ENCODE measurements at places on chromosomes 1 and 21.

DNA sequence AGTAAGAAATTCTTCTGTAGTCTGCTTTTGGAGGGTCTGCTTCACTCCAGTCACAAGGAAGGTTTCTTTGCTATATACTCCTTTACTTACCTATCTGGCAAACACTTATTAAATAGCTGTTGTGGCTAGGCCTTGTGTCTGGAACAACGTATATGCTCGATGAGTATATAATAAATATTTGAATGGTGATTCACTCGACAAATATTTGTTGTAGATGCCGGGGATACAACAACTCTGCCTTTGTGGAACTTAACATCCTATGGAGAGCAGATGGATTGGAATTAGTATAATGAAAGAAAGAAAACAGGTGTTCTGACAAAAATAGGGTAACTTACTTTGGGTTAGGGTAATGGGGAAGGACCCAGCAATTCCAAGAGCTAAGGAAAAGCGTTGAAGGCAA, 31.1 kb downstream of the KPNA6 start:
- DNase-seq = no peak

GRCh38 chr1:9384751-9385245, 92.1 kb downstream of the SPSB1 start:
- no peak for DNase-seq

DNA sequence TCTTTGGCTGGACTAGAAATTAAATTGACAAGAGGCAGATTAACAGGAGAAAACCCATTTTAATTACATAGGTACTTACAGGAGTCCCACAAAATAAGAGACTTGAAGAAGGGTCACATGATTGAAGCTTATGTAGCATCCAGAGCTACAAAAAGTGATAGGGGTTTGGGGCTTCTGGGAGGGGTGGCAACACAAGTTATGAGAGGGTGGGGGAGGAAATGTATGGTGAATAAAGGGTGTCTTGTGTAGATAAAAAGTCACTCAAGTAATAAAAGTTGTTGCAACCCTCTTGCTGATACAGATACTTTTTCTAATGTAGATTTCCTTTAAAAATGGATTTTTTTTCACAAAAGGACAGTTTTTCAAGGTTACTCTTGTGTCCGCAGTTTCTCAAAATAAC, 24.0 kb downstream of the USP25 start:
- no peak for DNase-seq

GRCh38 chr1:240058049-240058448, 33.6 kb upstream of the FMN2 start:
- no peak for DNase-seq

- no peak for DNase-seq
Observed at GRCh38 chr1:15354580-15354965, 55.1 kb upstream of the EFHD2 start.

DNA sequence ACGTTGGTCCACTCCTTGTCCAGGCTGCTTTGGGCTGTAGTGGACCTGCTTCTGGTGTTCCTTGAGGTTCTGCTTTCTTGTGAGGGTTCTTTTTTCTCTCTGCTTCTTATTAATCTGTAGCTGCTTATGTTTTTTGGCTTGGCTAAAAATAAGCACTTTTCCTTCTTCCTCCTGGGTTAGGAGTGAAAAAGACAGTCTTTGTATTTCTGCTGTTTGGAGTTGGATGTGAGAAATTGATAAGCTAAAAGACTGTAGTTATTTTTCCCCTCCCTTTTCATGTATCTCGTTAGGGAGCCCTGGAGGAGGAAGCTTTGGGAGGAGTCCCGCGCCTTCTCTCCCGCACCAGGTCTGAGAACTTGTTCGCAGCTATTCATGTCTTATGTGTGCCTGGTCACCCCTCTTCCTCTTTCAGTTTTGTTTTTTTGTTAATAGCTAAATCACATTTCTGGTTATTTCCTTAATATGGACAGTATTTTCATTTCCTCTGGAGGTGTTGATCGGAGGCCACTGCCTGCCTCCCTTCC, 79.0 kb downstream of the GALNT2 start:
- DNase-seq = no peak

DNA sequence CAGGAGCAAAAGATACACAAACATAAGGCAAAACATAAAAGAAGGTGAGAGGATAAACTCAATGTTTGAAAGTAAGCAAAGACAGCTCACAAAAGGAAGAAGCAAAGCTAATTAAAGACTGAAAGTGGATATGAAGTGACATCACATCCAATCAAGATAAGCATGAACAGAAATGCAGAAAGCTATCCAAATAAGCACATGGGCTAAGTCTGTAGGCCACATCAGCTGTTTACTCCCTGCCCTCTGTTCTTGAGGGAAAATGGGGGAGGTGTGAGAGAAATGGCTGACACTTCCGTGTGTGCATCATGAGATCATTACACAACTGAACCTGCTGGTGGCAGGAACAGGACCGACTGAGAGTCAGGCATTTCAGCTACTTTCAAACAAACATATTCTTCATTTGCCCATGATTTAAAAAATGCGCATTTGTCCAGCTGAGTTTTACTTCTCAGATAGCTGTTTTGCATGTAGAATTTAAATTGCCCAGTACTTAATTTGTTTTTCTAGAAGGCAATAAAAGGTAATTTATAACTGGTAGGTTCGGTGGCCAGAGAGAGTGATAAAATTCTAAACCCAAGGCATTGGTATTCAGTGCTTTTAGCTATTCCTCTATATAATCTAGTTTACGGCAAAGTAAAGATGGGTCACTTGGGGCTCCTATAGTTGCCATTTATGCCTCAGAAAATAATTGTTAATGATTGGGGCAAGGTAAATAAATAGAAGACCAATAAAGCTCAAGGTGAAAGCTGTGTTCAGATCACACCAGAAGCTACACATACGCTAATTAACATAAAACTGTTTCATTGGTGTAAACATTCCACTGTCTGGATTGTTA, 27.2 kb upstream of the MAN1A2 start:
- no peak for DNase-seq

DNA sequence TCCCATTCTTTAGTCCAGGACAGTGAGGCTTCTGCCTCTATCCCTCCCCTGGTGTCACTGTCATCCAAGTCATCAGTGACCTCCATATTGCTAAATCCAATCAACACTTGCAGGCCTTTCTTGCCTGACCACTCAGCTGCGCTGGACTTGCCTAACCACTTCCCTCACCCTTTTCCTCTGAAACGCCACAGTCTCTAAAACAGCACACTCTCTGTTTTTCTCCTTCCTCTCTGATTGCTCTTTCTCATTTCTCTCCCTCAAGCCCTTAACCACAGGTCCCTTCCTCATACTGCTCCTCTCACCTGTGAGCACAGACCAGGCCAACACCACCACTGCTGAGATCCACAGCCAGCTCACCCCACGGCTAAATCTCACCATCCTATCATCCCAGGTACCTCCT, 17.5 kb downstream of the TAL1 start:
- DNase-seq = peak; percentile 36

- DNase-seq = no peak
Observed at GRCh38 chr1:59595774-59596173, 219.0 kb upstream of the HOOK1 start.

GRCh38 chr1:177977141-177977540, 7.3 kb upstream of the SEC16B start:
- no peak for DNase-seq

DNA sequence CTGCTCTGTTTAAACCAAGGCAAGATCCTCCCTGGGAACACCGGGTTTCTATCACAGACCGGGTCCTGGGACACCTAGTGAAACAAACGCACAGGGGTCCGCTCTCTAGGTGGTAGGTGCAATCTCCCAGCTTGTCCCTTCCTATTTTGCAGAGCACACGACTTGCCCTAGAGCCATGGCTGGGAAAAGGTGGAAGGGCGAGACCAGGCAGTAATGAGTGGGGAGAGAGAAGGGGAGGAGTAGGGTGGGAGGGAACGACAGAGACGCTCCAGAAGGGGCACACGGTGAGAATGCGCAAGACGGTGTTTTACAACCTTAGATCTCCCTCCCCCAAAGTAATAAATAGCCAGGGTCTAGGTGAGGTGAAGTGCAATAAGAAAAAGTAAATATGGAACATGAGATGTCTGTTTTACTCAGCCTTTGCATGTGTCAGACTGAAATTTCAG, 9.3 kb upstream of the ARHGAP29 start:
- no peak for DNase-seq

DNA sequence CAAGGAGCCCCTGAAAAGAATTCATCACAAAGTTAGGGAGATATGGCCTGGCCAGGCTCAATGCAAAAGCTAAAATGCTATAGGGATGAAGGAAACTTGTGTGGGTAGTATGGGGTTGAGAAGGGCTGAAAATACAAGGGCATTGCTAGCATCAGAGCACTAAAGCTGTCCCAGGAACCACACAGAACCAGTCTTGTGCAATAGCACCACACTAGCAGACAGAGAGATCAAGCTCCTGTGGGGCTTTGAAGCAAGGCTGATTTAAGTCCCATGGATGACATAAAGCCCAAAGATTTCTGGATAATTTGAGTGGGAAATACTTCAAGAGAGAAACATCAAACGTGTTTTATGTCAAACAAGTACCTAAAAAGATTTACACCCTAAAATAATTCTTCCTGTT, 97.1 kb downstream of the VAV3 start:
- DNase-seq = no peak

- DNase-seq = no peak
Observed at GRCh38 chr1:108079440-108080025, 114.6 kb upstream of the VAV3 start.

GRCh38 chr21:45128613-45129188, 54.3 kb downstream of the ADARB1 start:
- DNase-seq = peak; percentile 54

GRCh38 chr1:109776206-109776835, 12.6 kb upstream of the EPS8L3 start:
- no peak for DNase-seq

- no peak for DNase-seq
Observed at GRCh38 chr1:230702934-230703678, 10.8 kb downstream of the AGT start.

GRCh38 chr1:12067900-12068821, 5.1 kb downstream of the TNFRSF8 start:
- DNase-seq = no peak

DNA sequence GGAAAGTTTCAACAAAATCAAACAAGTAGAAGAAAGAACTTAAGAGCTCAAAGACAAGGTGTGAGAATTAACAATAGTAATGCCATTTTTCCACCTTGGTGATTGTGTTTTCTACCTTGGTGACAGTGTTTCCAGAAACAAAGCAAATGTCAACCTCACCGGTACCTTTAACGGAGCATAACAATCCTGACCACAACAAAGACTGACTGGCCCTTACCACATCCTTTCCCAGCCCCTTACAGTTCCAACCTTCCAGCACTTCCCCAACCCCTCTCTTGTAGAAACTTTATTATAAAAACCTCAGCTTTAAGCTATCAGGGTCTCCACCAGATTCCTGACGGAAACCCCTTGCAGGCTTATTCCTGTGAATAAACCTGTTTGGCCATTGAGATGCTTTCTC, 16.7 kb downstream of the STYXL2 start:
- no peak for DNase-seq

DNA sequence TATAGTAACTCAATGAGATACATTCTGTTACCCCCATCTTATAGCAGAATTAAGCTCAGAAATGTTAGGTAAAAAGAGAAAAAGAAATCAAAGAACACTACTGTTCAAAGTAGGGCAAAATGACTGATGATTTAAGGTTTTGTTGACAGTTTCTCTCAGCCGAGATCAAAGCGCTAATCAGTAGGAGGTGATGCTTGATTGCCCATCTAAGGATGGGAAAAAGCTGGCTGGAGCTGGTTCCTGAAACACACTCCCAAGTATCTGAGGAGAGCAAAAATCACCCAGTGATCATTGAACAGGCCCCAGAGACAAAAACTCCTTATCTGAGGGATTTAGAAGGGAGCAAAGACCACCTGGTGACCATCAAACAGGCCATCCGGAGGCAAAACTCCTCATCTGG, 64.5 kb upstream of the CSF1 start:
- no peak for DNase-seq

GRCh38 chr1:244330318-244330625, 121.4 kb downstream of the ADSS2 start:
- DNase-seq = no peak

- DNase-seq = no peak
Observed at GRCh38 chr1:164417016-164417704, 141.8 kb upstream of the PBX1 start.

DNA sequence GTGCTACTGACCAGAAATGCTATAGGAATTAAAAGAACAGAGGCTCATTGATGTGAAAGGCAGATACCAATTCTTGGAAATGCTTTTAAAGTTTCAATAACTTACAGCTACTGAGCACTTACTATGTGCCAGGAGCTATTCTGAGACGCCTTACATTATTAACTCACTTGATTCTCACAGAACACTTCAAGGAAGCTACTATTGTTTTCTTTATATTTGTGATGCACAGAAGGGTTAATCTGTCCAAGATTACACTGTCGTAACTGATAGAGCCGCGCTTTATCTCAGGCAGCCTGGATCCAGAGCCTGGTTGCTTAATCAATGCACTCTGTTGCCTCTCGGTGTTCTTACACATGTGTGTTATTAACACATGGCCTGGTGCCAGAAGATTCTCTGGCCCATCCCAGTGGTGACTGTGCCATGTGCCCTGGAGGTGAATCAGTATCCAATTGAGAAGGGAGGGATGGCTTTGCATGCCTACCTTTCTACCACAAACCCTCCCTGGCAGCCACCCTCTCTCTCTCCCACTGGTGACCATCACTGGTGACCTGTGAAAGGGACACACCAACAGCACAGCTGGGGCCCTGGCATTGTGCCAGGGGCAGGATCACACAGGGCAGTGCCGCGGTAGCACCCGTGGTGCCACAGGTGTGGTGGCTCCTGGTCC, 8.8 kb downstream of the FMO1 start:
- DNase-seq = no peak

GRCh38 chr1:234605983-234606783, 3.8 kb downstream of the IRF2BP2 start:
- peak; percentile 58 for DNase-seq

- no peak for DNase-seq
Observed at GRCh38 chr1:182181167-182181572, 119.7 kb upstream of the ZNF648 start.

DNA sequence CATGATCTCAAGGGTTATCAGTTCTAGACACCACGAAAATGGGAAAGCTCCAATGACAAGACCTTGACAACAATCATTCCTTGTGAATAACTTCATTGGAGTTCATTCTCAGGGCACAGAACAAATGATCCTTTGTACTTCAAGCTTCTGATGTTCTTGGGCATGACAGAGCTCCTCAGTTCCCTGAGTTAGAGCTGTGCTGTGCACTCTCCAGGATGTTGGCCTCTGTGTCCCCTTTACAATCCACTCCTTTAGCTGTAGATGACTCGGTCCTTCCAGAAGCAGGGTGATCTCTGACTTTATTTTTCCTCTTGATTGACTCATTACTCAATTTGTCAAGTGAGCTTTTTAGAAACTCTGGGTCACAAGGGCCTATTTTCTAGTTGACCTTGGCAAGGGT, 3.9 kb upstream of the FAM78B start:
- no peak for DNase-seq

- no peak for DNase-seq
Observed at GRCh38 chr21:45952974-45953373, 28.6 kb upstream of the COL6A1 start.

GRCh38 chr1:212188599-212189351, 96.4 kb upstream of the PPP2R5A start:
- DNase-seq = no peak

GRCh38 chr1:104018922-104019674, 269.4 kb downstream of the AMY1C start:
- no peak for DNase-seq

GRCh38 chr1:19058476-19058797, 102.0 kb upstream of the IFFO2 start:
- DNase-seq = no peak

GRCh38 chr21:34704119-34704518, 35.3 kb downstream of the CLIC6 start:
- DNase-seq = no peak

All from AML-193 (cell line).